ENCODE measurements at places on chromosomes 11 and 22.

DNA sequence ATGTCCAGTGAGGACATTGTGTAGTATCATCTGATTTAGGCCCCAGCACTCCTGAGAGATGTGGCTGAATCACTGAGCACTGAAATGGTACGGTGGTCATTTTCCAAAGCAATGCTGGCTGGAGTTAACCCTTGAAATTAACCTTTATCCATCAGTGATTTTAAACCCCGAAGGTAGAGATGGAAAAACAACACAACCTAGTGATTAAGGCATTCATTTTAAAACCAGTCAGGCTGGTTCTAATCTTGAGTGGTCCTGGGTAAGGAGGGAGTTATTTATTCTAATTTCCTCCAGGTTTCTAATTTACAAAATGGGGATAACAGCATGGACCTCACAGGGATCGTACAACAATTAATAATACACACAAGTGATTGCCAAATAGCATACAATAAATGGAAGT is 6.6 kb upstream of the CSNK2A3 start:
- DNase-seq, result no peak

- DNase-seq, result no peak
These were observed 57.2 kb downstream of the WNT11 start for GRCh38 chr11:76148941-76149613.

- DNase-seq, result no peak
These were observed 15.7 kb upstream of the ANO5 start for GRCh38 chr11:22177186-22177585.

DNA sequence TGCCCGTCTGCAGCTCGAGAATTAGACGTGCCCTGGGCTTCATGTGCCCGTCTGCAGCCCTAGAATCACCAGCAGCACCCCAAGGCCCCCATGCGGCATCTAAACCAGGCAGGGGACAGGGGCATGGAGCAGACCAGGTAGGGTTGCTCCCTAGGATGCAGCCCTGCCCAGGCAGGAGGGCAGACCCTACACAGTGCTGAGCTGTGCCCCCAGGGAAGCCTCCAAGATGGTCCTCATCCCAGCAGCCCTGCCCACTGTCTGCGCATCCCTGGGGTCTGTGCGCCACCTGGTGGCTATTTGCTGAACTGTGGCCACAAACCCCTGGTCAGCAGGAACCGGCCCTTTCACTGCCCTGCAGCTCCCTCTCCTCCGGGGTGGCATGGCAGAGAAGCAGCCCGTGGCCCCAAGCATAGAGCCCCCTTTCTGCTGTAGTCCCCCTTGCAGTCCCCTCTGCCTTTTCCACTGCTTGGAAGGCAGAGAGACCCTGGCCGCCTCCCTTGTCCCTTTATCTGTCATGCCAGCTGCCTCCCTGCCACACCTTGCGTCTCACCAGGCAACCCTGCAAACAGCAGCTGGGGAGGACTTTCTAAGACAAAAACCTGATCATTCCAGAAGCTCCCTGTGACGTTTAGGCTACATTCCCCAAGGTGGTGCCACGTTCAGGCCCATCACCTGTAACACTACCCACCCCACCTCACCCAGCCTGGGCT is 86.6 kb downstream of the KCNQ1 start:
- DNase-seq, result peak; percentile 14

- peak; percentile 53 for DNase-seq
These were observed 728.9 kb downstream of the OPCML start for GRCh38 chr11:132803436-132803835.
